GM12891 (cell line): ENCODE measurements at places on chromosomes 3 and 15.

DNA sequence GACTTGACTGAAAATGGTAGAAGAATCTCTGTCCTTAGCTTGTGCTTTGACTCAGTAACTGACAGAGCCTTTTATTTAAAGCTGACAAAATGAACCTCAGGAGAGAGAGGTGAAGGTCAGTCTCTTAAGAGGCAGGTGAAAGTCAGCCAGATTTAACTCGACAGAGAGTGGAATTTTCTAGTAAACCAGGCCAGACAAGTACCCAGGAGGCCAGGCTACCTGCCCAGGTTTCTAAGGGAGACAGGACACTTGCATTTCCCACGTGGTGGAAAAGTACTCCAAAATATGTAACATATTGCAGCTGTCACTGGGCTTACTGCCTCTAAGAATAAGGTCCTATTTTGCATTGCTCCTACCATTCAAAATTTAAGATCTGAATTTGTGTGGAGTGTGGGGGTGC lies 167.9 kb downstream of the FMN1 start:
- no peak for DNase-seq

- DNase-seq: no peak
These were observed 22.6 kb downstream of the TGFBR2 start for GRCh38 chr3:30628901-30629590.

GRCh38 chr3:16494814-16495431 lies 18.6 kb downstream of the RFTN1 start:
- DNase-seq: no peak

DNA sequence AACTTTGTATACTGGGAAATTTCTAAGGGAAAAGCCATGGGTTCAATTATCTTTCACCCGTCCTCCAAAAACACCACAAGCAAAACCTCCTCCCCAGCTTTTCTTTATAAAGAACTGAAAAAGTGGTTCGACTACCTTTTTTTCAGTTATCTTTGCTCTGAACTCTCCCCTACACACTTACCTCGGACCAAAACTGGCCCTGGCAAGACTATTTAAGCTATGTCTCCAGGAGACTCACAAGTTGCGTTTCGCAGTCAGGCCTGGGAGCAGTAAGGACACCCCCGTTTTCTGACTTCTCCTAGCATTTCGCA lies 645 bp downstream of the COPS2 start:
- no peak for DNase-seq

DNA sequence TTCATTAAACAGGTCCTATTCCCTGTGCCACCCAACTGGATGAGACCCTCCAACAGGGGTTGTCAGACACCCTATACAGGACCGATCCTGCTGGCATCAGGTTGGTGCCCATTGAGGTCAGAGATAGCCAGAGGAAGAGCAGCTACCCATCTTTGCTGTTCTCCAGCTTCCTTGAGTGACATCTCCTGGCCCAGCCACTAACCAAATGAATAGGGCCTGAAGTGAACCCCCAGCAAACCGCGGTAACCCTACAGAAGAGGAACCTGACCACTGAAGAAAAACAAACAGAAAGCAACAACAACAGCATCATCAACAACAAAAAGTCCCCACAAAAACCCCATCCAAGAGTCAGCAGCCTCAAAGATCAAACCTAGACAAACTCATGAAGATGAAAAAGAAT lies 133.6 kb upstream of the ARPP21 start:
- DNase-seq: no peak

DNA sequence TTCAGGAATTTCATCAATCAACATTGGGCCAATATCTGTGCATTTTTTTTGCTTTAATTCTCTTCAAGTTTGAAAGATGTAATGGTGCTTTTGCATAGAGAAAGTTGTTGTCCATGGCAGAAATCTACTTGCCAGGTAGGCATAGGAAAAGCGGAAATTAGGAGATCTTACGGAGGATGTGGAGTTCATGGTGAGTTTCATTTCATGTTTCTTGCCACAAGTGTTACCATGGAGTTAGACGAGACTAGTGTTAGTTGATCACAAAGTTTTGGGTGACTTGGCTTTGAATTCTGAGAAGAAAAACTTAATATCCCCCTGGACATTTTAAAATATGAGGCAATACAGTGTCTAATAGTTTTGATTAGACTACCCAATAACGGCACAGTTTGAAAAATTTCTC lies 1.0 kb upstream of the P2RY13 start:
- no peak for DNase-seq

- DNase-seq: no peak
These were observed 34.9 kb downstream of the RUBCN start for GRCh38 chr3:197701841-197702240.

DNA sequence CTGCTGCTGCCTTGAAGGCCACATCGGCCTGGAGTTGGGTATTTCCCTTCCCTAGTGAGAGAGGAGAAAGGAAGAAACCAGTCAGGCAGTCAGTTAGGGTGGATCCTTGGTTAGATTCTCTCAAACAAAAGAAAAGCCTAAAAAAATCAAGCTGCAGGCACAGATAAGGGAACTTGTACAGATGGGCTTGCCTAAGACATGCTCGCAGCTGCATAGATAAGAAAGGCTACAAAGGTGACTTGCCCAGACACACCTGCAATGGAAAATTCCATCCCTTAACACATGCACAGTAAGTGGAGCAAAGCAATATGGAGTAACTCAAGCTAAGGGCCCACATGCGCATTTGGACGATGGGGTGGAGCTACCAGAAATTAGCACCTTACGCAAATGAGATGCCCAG lies 199.7 kb upstream of the ARPP21 start:
- DNase-seq: no peak

- DNase-seq: no peak
These were observed 115.0 kb upstream of the ABHD17C start for GRCh38 chr15:80580106-80580505.

DNA sequence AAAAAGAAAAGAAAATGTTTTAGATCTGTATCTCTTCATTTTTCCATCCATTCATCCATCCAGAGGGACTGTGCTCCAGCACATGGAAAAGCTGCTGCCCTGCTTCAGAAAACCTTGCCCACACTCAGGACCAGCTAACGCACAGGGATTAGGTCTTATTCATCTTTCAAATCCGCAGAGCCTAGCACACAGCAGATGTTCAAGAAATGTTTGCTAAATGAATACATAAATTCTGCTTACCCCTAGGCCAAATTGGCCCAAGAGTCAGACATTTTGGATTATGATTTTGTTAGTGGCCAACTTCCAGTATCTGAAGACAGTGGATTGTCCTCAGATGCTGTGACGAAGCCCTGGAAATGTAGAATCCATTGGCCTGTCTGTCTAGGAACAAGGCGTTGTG lies 71.4 kb downstream of the GHSR start:
- DNase-seq: no peak

DNA sequence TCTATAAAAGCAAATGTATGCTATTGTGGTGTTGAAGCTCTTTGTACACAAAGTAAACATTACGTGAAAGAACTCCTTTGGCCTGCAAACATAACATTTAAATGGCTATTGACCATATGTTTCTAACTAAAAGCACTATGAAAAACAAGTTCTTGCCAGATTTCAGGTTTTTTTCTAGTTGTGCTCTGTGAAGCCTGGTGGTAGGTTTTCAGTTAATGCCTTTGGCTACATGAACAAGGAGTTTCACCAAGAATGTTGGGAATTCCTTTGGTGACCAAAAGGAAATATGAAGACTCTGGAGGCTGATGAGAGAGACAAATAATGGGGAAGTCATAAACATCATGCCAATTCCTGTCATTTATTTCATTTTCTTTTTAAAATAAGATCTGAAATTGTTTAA lies 66.0 kb downstream of the RBMS3 start:
- DNase-seq: no peak

DNA sequence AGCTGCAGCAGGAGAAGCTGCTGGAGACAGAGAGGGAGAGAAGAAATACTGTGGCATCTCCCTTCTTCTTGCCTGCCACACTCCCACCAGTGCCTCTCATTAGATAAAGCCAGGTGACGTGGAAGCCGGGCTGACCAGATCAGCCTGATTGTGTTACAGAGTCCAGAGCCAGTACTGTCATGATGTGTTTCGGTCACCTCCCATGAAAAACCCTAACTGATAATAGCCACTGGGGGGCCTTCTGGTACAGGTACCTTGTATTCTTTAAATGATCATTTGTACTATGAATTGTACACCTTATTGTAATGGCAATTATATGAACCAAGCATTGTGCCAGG lies 125.8 kb upstream of the TMEM108 start:
- no peak for DNase-seq

GRCh38 chr15:63509056-63509954 lies 4.9 kb downstream of the USP3 start:
- DNase-seq: no peak

GRCh38 chr3:130395916-130396315 lies 50.4 kb downstream of the COL6A5 start:
- DNase-seq: no peak

DNA sequence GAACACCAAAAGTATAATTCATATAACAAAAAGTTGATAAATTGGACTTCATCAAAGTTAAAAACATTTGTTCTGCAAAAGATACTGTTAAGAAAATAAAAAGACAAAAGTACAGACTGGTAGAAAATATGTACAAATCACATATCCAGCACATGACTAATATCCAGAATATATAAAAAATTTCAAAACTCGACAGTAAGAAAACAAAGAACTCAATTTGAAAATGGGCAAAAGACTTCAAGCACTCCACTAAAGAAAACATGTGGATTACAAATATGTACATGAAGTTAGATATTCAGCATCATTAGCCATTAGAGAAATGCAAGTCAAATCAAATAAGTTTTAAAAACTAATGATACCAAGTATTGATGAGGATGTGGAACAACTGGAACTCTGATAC lies 6.7 kb downstream of the GK5 start:
- DNase-seq: no peak

GRCh38 chr3:108548886-108549285 lies 38.5 kb upstream of the MYH15 start:
- no peak for DNase-seq

- DNase-seq: no peak
These were observed 25.8 kb downstream of the NAALADL2 start for GRCh38 chr3:174884776-174885568.

DNA sequence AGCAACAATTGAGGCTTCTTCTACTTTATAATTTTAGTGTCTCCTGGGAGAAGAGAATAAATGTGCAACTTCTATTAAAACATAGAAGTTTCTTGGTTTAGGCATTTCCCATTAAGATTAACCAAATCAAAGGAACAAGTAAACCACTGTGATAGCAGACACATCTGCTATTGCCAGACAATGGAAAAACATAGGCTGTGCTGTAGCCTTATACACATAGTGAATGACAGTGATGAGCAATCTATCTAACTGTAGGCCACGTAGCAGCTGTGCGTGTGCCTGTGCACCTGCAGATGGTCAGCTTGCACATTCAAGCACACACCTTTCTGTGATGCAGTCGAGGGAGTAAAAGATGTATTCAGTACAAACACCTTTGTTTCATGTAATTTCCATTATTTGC lies 32.7 kb downstream of the GNB4 start:
- DNase-seq: no peak

DNA sequence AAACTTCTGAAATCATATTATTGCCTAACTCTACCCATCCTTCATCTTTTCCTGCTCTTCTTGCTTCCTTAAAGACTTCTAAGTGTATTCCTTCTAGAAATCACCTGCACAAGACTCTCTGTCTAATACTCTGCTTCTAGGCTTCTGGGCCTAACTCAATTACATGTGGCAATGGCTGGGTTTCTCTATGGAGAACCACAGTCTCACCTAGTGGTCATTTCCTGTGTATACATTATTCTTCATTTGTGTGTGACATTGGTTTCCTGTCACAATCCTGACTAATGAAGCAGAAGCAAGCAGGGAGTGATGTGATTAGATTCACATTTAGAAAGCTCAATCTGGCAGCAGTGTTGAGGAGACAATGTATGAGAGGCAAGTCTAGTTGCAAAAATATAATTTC lies 16.9 kb upstream of the CLDN1 start:
- no peak for DNase-seq
